ENCODE measurements at places on chromosomes 7 and 10.

- no peak for DNase-seq
Observed at GRCh38 chr7:70586822-70587221, 545.1 kb upstream of the GALNT17 start.

DNA sequence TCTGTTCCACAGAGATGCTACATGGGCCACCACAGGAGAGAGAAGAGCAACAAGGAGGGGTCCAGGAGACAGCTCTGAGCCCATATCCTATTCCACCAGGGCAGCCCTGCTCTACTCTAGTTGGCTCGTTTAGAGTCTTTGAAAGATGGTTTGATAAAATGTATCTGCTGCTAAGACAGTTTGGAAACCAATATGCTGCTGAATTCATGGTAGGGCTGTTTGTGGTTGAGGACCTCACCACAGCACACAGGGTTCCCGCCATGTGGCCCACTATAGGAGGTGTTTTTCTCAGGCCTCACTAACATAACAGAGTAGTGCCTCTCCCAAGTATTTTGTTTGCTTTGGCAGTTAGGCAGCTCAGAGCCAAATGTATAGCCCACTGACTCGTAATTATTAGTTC, 35.8 kb upstream of the ZC3HAV1L start:
- no peak for DNase-seq

GRCh38 chr7:125563964-125564529, 634.4 kb upstream of the POT1 start:
- DNase-seq: no peak

GRCh38 chr7:785416-785815, 46.9 kb upstream of the SUN1 start:
- DNase-seq: no peak

DNA sequence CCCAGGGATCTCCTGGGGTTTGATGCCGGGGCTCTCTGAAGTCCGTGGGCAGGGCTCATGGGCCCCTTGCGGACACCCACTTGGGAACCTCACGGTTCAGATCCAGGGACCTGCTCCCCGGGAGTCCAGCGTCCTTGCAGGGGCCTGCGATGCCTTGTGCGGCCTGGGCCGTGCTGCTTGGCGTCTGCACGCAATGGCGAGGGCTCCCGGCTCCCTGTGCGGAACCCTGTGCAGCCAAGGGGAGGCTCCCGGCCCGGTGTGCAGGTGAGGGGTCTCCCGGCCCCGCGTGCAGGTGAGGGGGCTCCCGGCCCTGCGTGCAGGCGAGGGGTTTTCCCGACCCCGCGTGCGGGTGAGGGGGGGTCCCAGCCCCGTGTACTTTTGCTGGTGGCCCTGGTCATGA, 146.7 kb downstream of the DNAJB6 start:
- DNase-seq: no peak

GRCh38 chr10:48197236-48197899, 77.1 kb downstream of the FRMPD2 start:
- DNase-seq: no peak

DNA sequence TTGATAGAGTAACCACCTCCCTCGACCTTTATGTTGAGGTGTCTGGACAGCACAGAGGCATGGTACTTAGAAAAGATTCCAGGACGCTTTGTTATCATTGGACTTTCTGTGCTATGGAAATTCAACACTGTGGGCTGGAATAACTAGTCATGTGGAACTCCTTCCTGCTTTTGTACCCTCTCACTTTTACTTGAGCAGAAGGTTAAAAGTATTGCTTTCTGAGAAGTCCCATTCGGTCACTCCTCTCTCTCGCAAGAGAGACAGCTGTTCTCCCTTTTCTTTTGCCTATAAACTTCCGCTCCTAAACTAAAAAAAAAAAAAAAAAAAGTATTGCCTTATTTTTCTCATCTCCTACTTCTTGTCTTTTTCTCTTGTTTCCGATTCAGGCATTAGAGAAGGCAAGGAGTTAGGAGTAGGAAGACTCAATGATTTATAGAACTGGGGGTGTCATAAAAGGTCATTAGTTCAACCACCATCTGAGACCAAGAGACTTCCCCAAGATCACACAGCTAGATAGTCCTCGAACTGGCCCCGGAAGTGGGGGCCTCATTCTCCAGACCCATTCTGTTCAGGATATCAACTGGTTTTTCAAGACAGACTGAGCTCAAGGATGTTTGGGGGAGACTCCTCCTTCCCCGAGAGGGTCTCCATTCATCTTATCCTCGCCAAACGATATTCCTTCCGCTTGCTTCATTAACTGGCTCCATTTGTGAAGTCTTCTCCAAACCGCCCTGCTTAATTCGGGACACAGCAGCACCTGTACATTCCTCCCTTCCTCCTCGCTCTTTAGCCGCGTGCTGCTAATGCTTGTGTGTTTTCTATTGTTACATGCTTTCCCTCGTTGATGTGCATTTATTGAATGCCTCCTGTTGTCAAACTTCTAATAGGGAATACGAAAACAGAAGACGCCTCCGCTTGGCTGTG, 995 bp upstream of the INPP5F start:
- DNase-seq: peak; percentile 46

DNA sequence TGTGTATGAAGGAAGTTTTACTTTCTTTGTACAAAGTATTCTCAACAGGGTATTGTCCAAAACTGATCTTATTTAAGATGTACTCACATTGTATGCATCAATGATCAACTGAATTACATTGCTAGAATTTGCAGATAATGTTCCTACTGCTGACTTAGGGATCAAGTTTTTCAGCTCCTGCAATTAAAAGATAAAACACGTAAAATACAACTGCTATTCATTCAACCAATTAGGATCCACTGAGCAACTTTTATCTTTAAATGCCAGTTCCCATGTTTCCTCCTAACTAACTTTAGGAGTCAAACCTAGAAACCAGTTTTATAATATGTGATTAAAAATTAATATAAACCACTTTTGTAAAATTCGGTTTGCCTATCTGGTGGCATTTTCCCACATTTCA, 35.9 kb downstream of the ITGB1 start:
- no peak for DNase-seq
